Heart left ventricle (tissue), 16 donors: ENCODE measurements at places on chromosomes 12 and 14.

DNA sequence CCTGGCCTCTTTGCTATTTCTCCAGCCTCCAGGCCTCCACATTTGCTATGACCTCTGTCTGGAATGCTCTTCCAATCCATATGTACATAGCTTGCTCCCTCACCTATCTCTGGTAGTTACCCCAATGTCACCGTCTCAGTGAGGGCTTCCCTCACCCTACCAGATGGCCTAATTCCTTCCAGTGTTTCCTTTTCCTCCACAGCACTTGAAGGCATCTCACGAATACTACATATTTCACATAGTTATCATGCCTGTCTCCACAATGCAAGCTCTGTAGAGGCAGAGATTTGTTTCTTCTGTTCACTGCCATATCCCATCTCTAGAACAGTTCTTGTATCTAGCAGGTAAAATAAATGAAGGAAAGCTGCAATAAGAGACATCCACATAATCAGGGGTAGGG is 21.3 kb upstream of the HSP90B1 start:
- no peak for DNase-seq

- no peak for DNase-seq
Observed at GRCh38 chr14:68088451-68088854, 268.9 kb downstream of the RAD51B start.

GRCh38 chr14:68662392-68662791 is 130.5 kb downstream of the ZFP36L1 start:
- DNase-seq: no peak

- no peak for DNase-seq
Observed at GRCh38 chr14:66514213-66514612, 6.3 kb downstream of the GPHN start.

- no peak for DNase-seq
Observed at GRCh38 chr14:92217936-92218335, 96.2 kb downstream of the CPSF2 start.
